ENCODE measurements at places on chromosomes 13 and 19. TPM values are rescaled to one million over a fixed set of nuclear protein-coding genes. Genes with fewer than 3 reads are reported as not detected.
A peak's percentile ranks its signal among the peaks of the same experiment; 100 is the strongest.

Gene FBN3
- total RNA-seq = not detected

GRCh38 chr13:25046985-25047511 lies 48.9 kb upstream of the PABPC3 start:
- no peak for DNase-seq

Gene HSD17B14
- 1.7 TPM for total RNA-seq

- DNase-seq = no peak
Measured at GRCh38 chr19:38375098-38375493, 725 bp downstream of the PSMD8 start.

GRCh38 chr19:47820410-47820809 lies 1.3 kb upstream of the CRX start:
- no peak for DNase-seq

DNA sequence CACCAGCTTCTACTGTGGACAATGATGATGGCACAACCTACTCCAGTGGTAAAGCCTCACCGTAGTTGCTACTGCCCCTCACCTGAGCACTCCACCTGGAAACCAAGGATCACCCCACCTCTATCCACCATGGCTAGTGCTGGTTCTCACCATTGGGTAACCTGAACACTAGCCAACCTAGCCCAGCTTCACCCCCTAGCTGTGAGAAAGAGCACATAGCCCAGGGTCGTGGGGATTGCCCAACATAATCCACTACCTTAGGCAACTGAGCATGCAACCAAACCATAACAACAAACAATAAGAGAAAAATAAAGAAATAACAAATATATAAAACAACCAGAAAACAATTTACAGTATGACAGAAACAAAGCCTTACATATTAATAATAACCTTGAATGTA lies 560.1 kb downstream of the DIAPH3 start:
- DNase-seq = no peak

DNA sequence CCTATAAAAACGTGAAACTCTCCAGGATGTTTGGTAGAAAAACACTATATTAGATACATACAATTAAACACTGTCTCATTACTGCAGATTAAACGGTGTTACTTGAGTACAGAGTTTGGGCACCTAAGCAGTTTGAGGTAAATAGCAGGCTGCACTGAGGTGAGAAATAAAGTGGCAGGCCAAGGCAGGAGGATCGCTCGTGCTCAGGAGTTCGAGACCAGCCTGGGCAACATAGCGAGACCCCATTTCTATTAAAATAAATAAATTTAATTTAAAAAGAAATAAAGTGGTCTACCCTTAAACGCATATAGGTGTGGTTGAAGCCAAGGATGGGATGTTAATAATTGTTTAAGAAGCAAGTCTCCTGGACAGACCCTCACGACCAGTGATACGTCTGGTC lies 1.2 kb downstream of the PSPC1 start:
- DNase-seq = no peak

Gene ANGPTL4
- 9.5 TPM for total RNA-seq

DNA sequence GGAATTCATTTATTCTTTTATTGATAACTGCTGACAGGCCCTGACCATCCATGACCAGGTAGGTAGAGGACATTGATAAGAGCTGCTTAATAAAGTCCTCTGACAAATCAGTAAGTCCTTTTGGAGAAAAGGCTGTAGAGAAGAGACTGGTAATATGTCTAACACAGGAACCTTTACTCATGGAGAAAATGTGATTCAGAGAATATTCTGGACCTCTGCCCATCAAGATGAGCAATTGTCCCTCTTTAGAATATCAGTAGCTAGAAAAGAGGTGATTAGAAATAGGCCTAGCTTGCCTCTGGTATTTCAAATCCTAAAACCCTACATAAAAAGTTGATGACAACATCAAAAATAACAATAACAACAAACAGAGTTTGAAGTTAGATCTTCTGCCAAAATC lies 642.3 kb downstream of the TBC1D4 start:
- no peak for DNase-seq

DNA sequence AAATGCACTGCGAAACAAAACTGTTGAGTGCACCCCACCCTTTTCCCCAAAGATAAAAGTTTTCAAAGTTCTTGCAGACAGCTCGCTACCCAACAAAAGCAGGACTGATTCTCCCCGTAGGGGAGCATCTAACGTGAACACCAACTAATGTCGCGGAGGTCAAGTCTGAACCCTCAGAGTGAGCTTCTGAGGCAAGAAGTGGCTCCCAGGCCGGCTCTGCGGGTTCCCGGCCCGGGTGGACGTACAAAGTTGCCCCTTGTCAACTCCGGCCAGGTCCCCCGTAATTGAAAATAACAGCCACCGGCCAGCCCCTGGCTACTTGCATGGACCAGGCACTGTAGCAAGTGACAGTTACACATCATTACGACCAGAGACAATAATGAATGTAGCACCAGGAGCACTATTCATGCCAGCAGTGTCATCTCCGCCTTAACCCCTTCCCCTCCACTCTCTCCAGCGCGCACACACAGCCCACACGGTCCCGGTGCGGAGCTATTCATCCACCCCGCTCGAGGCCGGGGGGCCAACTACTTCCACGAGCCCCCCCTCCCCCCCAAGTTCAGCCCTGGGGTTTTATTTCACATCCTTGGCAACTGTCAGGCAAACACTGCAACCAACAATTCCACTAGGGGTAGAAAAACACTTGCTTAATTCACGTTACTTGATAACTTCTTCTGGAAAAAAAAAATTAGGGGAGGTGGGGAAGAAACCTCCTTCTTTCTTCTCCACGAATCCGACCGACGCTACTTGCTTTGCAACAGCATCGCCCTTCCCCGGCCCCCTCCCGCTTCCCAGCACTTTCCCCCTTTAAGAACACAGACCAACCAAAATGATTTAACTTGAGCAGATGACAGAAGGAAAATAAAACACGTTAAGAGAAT lies 1.2 kb downstream of the KLF12 start:
- peak; percentile 39 for DNase-seq

Gene NRTN
- 1.1 TPM for total RNA-seq

Gene KMT2B
- total RNA-seq = 200 TPM

GRCh38 chr19:51009061-51009891 lies 7.9 kb upstream of the KLK8 start:
- DNase-seq = no peak

- DNase-seq = no peak
Measured at GRCh38 chr13:21871382-21871781, 200.5 kb downstream of the FGF9 start.

Gene GJA3
- 0.45 TPM for total RNA-seq

DNA sequence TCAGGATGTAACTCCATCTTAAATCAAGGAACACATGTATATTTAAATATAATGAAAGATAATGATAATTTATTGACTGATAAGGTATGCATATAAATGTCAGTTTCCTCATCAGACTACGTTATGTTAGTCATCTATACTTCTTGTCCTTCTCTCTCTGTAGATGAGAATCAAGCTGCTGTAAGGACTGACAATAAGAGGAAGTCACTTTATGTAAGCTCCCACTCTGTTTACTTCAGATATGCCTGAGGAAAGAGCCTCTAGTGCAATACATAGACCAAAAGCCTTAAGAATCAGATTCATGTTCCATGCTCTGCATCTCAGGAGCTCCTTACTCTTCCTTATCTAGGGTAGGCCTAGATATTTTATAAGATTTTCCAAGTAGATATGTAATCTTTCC lies 9.6 kb upstream of the SLITRK6 start:
- no peak for DNase-seq

Gene NCAN
- total RNA-seq = not detected

DNA sequence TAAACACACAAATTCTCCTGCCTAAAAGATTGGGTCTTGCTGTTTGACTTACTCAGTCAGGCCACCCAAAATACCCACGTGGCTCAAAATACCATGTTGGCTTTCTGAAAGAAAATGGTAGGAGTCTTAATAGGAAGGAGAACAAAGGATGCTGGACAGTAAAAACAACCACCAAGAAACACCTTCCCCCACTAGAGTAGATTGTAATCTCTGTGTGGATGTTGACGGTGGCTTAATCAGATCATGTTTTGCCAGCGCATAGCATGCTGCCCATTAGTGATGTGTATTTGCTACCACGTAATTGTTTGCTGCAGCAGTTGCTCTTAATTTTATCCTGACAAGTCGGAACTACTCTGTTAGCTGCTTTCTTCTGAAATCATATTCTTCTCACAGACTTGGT lies 1229.3 kb upstream of the SLC10A2 start:
- DNase-seq = no peak

Gene CAMSAP3
- total RNA-seq = 0.07 TPM

Gene TTC9B
- not detected for total RNA-seq

Gene TMEM38A
- 2.5 TPM for total RNA-seq

DNA sequence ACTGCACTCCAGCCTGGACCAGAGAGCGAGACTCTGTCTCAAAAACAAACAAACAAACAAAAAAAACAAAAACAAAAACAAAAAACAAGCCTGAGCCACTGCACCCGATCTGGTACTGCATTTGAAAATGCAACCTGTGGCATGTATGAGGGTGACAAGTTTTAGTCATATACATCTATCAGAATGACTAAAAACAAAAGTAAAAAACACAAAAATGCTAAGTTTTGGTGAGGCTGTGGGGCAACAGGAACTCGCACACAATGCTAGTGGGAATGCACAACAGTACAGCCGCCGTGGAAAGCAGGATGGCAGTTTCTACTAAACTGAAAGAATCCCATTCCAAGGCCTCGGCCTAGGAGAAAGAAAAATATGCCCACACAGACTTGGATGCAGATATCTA lies 7.8 kb downstream of the EBPL start:
- DNase-seq = peak; percentile 27

DNA sequence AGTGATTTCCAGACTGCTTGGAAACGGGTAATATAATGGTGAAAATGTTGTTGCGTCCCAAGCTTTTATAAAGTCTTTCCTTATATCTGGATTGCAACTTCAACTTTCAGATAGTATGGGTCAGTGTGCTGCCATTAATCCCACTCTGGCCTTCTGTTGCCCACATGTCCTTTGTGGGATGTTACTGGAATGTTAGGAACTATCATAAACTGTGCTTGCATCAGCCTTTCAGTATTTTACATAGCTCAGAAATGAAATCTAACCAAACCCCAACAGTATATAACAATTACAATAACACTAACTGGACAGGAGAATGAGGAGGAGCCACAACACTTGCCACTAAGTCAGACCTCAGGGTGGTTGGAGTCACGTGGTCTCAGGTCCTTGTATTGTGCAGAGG lies 78.9 kb downstream of the LNX2 start:
- no peak for DNase-seq

Gene PEAK3
- total RNA-seq = not detected

Gene PGLYRP1
- total RNA-seq = not detected

Gene CILP2
- total RNA-seq = 0.25 TPM

GRCh38 chr19:30228835-30229524 lies 143.2 kb upstream of the ZNF536 start:
- no peak for DNase-seq

DNA sequence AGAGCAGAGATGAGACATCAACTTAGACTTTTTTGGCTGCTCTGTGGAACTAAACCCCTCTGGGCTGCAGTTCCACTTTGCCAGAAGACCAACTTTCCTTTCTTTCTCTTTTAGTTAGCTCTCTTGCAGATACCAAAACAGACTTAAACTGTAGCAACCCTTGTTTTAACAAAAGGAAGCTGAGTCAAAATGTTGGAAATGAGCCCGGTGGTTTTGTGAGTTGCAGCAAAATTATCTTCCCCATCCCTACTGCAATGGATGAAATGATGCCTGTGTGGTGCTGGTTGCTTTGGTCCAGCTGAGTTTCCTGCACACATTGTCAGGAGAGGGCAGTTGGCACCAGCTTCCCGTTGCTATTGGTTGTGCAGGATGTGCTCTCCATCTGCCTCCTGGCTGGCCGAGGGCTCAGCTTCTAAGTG lies 115.3 kb downstream of the LRCH1 start:
- no peak for DNase-seq

- no peak for DNase-seq
Measured at GRCh38 chr19:54969647-54970046, 3.5 kb downstream of the NLRP2 start.

Gene OR7C1
- not detected for total RNA-seq

GRCh38 chr13:111875915-111876314 lies 191.0 kb upstream of the SOX1 start:
- no peak for DNase-seq

DNA sequence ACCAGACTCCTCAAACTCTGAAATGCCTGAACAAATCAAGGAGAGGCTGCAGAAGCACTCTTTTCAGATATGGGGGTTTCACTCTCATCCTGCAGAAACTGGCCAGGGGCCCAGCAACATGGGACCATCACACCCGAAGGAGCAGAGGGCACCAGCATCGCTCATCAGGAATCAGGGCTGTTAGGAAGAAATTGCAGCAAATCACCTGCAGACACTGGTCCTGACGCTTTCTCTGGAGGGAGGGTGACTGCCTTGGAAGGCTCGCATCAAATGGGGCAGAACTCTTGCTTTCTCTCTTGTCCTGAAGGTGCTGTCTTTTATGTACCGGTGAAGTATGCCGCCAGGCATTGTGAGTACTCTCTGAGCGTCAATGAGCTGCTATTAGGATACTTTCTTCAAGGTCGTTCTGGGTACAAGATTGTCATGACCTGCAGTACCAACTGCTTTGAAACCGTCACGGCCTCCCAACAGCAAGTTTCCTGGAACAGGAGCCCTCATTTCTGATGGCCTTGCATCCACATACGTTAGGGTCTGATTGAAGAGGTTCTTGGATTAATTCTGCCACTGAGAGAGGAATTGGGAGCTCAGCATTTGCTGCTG lies 155.7 kb upstream of the SOX1 start:
- peak; percentile 39 for DNase-seq

GRCh38 chr13:29925457-29926097 lies 75.2 kb upstream of the UBL3 start:
- DNase-seq = no peak

- DNase-seq = no peak
Measured at GRCh38 chr13:75813323-75813722, 177.2 kb downstream of the LMO7 start.

Gene CYP4F2
- not detected for total RNA-seq

Gene FSD1
- 38.0 TPM for total RNA-seq

GRCh38 chr19:46124638-46125115 lies at the start of gene IGFL3:
Gene IGFL3 (minus strand): TSS chr19:46124688. CDS start chr19:46124649, 39 bp downstream.
- DNase-seq = no peak

DNA sequence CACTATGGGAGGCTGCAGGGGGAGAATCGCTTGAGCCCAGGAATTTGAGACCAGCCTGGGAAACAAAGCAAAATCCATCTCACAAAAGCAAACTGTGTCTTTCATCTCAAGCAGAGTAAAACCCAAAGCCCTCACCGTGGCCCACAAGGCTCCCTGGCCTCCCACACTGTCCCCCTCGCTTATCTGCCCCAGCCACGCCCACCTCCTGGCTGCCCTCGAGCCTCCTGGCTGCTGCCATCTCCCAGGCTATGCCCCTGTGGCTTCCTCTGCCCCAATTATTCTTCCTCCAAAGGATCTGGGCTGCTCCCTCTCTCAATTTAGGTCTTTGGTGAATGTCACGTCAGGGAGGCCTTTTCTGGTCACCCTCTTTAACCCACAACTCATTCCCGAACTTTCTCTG lies 3.6 kb downstream of the RABAC1 start:
- DNase-seq = no peak

Gene CEACAM3
- total RNA-seq = not detected

Gene LCP1
- 761 TPM for total RNA-seq

- peak; percentile 90 for DNase-seq
Measured at GRCh38 chr13:37058910-37059847, at the start of gene SUPT20H. Gene SUPT20H (minus strand): TSS chr13:37059688. CDS start chr13:37051490, 8,198 bp downstream.

- peak; percentile 60 for DNase-seq
Measured at GRCh38 chr13:50244713-50245574, 229.7 kb downstream of the KCNRG start.

Gene ZNF382
- 3.8 TPM for total RNA-seq

Gene LIM2
- not detected for total RNA-seq

Gene FFAR3
- 5.1 TPM for total RNA-seq

- DNase-seq = no peak
Measured at GRCh38 chr19:48806518-48806817, 4.4 kb downstream of the BCAT2 start.
